H9 (cell line): ENCODE measurements at places on chromosomes 3 and 15. TPM values are rescaled to one million over a fixed set of nuclear protein-coding genes. Genes with fewer than 3 reads are reported as not detected.

DNA sequence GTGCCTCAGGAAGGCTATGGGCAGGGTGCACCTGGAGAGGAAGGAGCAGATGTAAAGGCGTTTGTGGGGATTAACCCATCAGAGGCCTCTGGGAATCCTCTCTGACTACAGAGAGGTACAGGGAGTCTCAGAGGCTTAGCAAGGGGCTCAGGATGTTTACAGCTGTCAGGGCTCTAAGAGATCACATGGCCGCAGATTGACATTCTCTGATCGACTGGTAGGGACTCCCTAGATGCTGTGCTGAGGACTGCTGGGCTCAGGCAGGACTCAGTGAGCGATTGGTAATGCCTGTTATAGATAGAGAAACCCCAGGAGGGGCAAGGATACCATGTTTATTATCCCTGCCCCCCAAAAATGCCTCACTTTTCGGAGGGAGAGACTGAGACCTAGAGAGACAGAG is 103.5 kb downstream of the CORO2B start:
- H3K4me3 ChIP-seq: no peak overlapping the region
- no peak overlapping the region for H3K27ac ChIP-seq
- H3K27me3 ChIP-seq: no peaks in the 10 kb centered on the region
- no peak for DNase-seq

DNA sequence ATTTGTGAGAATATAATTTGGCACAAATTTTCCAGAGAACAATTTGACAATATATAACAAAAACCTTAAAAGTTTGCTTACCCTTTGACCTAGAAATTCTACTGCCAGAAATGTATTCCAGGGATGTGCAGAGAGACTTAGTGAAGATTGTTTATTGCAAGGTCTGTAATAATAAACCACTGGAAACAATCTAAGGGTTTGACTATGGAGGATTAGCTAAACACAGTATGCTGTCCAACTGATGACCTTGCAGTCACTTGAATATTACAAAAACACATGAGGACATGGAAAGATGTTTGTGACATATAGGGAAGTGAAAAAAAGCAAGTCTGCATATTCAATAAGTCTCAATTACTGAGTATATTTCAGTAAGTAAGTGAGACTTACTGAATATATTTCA is 48.1 kb upstream of the CDV3 start:
- H3K27me3 ChIP-seq: no peaks in the 10 kb centered on the region
- DNase-seq: no peak
- no peak overlapping the region for H3K4me3 ChIP-seq
- no peaks in the 10 kb centered on the region for H3K4me1 ChIP-seq
- no peak overlapping the region for H3K27ac ChIP-seq

DNA sequence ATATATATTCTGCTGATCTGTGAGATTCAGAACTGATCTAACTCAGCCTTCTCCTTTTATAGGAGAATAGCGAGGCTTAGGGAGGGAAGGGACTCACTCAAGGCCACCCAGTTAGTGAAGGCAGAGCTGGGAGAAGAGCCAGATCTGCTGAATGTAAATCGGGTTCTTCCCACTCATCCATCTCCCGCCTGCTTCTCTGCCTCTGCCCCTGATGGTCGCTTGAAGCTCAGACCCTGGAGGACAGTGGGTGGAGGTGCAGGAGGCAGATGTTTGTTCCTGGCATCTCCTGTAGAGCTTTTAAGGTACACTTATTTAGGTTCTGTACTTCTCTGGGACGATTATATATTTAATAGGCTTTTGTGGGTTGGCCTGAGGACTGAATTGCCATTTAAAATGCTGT is 4.3 kb downstream of the PDIA5 start:
- H3K27ac ChIP-seq: no peak overlapping the region
- H3K4me1 ChIP-seq: peaks cover 7% of the 10 kb centered on the region; the same call in 1 of the 2 replicates
- H3K36me3 ChIP-seq: no peaks in the 10 kb centered on the region
- DNase-seq: peak; percentile 53

DNA sequence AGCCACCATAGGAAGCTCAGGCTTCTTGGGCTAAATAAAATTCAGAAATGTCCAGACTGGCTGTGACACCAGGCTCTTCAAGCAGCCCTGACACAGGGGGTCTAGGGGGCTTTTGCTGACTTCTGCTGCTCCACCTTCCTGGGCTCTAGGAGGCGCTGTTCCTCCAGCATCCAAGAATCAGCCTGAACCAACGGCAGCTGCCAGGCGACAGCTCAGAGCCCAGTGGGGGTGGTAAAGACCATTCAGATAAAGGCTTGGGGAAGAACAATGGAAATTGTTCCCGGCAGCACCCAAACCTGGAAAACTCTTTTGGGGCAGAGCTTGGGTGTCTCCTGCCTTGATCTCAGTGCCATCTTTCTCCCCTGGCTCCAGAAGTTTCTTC is 21.6 kb upstream of the PSTPIP1 start:
- no peaks in the 10 kb centered on the region for H3K4me1 ChIP-seq
- no peaks in the 10 kb centered on the region for H3K27me3 ChIP-seq
- DNase-seq: peak; percentile 87
- H3K27ac ChIP-seq: no peak overlapping the region

DNA sequence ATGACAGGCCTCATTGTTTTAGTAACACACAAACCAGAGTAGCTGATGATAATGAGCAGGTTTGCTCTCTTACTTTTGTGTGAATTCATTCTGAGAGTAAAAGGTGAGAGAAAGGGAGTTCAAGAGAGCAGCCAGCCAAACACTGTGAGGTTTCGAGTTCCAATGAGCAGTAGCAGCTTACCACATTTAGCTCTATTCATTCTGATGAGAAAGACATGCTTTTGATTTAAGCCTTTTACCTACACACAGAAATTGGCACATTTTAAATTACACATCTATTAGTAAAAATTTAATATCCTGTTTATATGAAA is 28.0 kb downstream of the GLDN start:
- no peaks in the 10 kb centered on the region for H3K4me1 ChIP-seq
- DNase-seq: no peak
- H3K27ac ChIP-seq: no peak overlapping the region
- H3K4me3 ChIP-seq: no peak overlapping the region
- H3K36me3 ChIP-seq: no peaks in the 10 kb centered on the region; the same call in 2 of the 3 replicates

GRCh38 chr3:30501526-30501925 is 104.9 kb upstream of the TGFBR2 start:
- H3K27me3 ChIP-seq: no peaks in the 10 kb centered on the region
- peaks cover under 1% of the 10 kb centered on the region; the same call in 1 of the 2 replicates for H3K4me1 ChIP-seq
- H3K27ac ChIP-seq: no peak overlapping the region
- H3K36me3 ChIP-seq: no peaks in the 10 kb centered on the region
- no peak overlapping the region for H3K4me3 ChIP-seq
- DNase-seq: no peak

Gene A4GNT
- total RNA-seq: not detected in 2 replicates

Gene NRROS
- total RNA-seq: 2.8 and 4.0 TPM in 2 replicates
